ENCODE measurements at places on chromosomes 5 and 9.
A peak's percentile ranks its signal among the peaks of the same experiment; 100 is the strongest.

GRCh38 chr5:139636975-139637408 lies 11.2 kb upstream of the CXXC5 start:
- peak; percentile 62 for DNase-seq

DNA sequence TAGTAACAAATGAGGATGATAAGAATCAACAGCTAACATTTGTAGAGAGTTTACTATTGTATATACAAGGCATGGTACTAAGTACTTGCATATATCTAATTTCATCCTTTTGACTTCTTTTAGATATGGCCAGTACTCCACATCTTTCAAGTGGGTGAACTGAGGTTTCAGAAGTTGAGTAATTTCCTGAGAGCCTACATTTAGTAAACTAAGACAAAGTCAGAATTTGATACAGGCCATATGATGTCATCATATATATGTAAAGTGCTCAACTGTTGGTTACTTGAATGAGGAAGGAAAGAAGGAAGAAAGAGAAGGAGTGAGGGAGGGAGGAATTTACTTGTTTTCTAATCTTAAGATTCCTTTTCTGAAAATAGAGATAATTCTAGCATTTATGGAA lies 52.8 kb downstream of the GRIA1 start:
- DNase-seq: no peak

GRCh38 chr9:99762470-99762869 lies 59.2 kb upstream of the NR4A3 start:
- no peak for DNase-seq

DNA sequence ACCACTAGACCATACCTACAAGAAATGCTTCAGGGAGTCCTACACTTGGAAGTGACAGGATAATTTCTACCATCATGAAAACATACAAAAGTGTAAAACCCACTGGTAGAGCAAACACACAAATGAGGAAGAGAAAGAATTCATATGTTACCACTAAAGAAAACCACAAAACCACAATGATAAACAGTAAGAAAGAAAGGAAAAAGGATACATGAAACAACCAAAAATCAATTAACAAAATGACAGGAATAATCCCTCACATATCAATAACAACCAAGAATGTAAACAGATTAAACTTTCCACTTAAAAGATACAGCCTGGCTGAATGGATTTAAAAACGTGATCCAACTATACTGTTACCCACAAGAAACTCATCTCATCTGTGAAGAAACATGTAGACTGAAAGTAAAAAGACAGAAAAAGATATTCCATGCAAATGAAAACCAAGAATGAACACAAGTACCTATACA lies 83.4 kb downstream of the LPAR1 start:
- no peak for DNase-seq

DNA sequence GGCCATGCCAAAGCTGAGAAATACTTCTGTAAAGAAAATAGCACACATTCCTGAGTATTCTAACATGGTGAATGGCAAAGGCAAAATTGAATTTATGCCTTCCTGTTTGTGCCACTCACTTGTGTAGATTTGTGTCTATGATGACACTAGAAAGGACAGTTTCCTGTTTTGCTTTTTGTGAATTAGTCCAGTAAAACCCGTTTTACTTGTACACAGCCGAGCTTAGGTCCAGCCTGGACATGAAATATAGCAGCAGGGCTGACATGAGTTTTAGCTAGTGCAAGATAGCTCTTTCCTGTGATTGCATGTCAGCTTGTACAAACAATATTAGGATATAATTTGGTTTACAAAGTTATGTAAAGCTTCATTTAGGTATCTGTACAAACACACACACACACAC lies 1891.7 kb upstream of the WWC1 start:
- no peak for DNase-seq

GRCh38 chr9:125240649-125240999 lies 519 bp downstream of the HSPA5 start:
- peak; percentile 57 for DNase-seq

DNA sequence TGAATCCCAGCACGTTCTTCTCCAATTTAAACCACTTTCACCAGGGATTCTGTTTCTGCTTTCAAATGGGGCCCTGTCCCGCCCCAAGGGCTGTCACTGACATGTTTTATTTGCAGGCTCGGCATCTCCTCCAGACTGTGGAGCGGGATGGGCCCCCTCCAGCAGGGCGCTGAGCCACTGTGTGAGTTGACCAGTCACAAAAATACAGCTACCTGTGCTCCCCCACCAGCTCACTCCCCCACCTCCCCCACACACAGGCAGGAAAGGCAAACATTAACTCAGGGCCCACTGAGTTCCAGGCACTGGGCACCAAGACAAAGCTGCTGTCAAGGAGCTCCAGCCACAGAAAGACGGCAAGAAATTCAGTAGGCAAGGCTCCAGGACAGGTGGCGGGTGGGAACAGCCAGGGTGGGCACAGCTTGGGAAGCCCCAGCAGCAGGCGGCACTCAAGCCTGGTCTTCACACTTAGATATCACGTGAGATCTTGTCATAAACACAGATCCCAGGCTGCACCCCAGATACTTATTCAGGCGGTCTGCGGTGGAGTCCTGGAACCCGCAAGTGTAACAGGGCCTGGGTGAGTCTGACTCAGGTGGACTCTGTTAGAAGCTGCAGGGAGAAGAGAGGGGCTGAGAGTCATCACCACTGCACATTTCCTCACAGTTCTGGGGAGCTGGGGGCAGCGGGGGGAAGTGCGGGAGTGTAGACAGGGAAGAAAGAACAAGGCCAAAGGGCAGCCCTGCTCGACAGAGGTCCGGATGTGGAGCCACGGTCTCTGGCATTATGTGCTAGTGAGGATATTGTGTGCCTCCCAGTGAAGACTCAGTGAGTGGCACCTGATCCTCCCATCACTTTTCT lies 44.7 kb downstream of the OR2V1 start:
- DNase-seq: no peak

- no peak for DNase-seq
Observed at GRCh38 chr5:160020964-160021363, 12.0 kb downstream of the TTC1 start.

DNA sequence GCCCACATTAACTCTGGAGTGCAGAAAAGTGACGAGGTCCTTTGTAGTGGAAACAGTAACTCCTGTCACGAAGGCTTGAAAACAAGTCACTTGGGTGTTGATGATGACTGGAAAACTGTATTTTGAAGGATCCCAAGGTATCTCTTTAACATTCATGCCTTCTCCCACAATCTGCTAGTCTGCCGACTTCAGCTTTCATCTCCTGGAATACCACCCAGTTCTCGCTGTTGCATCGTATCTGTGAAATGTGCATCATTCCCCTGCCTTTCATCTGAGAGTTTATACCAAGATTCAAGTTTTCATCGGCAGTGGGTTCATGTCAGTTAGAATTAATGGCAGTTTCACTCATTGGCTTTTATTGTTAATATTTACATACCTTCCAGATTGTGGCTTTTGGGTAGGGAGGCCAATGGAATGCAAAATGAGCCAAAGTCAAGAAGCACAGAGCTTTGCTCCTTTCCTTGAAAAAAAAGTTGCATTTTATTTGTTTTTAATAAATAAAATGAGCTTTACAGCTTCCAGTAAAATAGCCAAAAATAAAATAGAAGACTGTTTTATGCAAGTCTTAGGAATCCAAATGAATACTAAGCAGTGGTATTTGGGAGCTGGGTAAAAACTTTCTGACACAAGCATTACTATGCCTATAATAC lies 575.2 kb upstream of the WWC1 start:
- DNase-seq: no peak

GRCh38 chr5:165448753-165449152 lies 1943.3 kb downstream of the MAT2B start:
- DNase-seq: no peak

DNA sequence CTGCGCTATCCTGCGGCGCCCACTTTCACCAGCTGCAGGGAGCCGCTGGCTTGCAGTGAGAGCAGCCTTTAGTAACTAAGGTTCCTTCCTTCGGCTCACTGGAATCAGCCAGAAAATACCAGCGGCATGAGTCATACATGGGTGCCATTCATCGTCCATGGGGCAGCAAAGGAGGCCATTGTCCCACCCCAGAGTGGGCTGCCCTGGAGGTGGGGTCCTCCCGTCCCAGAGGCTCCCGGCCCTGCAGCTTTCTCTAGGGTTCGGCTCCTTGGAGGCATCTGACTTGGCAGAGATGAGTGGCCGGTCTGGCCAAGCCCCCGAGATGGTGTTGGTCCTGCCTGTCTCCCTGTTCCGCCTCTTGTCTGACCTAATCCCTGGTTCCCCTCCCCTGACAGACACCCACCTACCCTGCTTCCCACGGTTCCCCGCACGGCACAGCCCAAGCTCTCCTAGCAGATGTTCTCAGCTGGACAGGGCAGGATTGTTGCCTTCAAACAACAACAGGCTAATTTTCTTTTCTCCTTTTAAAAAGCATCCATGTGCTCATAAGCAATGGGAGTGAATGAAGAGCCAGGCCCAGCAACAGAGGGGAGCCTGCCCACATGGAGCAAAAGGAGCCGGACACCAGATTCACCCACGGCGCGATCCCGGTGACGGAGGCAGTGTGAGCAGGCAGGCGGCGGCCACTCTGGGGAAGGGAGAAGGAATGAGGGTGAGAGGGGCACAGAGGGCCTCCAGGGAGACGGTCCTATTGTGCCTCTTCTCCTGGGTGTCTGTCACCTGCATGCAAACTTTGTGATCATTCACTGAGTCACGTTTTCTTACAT lies 97.0 kb upstream of the COL5A1 start:
- DNase-seq: no peak

- no peak for DNase-seq
Observed at GRCh38 chr5:14383923-14384322, 197.7 kb upstream of the OTULINL start.

DNA sequence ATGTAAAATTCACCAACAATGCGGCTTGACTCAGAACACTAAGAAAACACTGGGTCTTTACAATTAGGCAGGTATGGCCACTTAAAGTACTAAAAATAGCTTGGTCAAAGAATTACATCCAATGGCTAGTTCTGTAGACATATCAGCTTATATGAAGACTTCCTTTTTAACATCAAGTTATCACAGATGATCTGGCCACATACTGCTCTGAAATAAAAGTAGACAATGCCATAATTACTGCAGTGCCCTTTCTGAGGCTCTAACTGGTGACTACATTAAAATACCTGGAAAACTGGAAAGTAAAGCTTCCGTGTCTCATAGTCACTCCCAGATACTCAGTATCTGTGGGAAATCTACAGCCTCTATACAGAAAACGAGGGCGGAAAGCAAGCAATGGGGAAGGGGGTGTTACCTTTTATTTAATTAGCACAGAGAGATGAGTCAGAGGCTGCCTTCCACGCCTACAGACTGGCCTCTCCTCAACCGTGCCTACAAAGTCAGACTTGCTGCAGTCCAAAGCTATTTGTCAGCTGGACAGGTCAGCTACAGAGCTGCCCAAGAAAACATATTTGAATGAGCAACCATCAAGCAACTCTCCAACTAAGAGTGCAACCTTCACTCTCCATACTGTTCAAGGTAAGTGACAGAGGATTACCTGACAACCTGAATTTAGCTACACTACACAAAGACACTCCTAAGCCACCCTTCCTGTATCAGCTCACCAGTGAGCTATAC lies 8.7 kb downstream of the SERINC5 start:
- peak; percentile 62 for DNase-seq

DNA sequence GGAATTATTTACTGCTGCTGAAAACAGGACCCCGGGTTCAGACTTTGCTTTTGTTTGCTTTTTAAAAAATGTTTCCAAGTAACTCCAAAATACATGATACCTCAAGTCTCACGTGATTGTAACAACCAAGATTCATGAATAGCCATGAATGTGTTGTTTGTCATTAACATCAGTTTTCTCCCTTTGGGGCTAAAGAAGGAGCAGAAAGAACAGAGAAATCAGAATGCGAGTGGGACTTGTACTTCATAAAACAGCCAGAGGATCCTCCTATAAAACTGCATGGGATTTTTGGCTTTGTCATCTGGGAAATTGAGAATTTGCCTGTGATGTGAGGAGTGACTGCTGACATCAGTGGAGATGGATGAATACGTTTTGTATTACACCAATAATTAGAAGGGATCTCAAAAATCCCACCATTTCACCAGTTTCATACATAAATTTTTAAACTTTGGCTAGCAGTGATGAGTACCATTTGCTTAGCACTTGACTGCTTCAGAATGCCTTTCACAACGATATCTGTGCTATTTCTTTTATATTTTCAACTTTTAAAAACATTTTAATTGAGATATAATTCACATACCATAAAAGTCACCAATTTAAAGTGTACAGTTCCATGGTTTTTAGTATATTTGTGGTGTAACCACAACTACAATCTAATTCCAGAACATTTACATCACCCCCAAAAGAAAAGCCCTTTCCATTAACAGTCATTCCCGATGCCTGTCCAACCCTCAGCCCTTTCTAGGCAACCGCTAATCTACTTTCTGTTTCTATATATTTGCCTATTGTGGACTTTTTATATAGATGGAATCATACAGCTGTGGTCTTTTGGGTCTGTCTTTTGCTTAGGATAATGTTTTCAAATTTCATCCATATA lies 126.9 kb upstream of the ANKRD55 start:
- no peak for DNase-seq

- no peak for DNase-seq
Observed at GRCh38 chr5:167451076-167451475, 840.4 kb upstream of the WWC1 start.

GRCh38 chr9:135745686-135746324 lies 43.8 kb downstream of the KCNT1 start:
- no peak for DNase-seq

DNA sequence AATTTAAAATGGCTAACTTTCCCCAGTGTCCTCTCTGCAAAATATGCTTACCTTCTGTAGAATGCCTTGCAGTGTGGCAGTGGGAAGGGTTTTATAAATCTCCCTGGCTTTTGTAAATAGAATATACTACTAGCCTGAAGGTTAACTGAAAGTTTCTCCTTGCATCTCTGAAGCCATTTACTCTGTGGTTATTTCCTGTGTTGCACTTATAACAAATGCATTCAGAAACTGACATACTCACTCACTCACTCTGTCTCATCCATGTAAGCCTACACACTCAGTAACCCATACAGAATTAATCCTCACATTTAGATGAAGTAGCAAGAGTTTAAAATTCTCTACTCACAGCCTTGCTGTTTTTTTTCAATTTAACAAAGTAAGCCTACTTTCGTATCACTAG lies 87.1 kb upstream of the SH3GL2 start:
- DNase-seq: no peak

DNA sequence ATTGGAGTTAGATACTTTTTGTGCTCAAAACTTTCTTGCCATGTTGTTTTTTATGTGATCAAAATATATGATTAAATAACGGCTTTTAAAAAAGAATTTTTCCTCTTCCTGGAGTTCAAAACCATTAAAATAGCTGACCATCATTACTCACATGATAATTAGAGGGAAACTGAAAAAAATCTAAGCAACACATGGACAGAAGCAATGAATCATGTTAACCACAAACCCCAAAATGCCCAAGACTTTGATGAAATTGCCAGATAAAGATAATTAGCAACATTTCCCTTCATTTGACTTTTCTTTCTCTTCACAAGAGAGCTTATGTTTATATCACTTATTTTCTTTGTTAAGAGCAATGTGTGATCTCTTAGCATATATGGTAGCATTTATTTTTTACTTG lies 1294.2 kb downstream of the EFNA5 start:
- DNase-seq: no peak

Data from activated T-cell treated with anti-CD3 and anti-CD28 coated beads, Interleukin-2, amount 50 U/mL, for 48 hours (primary cell).